ENCODE measurements at places on chromosomes 5 and 9.
A peak's percentile ranks its signal among the peaks of the same experiment; 100 is the strongest.

DNA sequence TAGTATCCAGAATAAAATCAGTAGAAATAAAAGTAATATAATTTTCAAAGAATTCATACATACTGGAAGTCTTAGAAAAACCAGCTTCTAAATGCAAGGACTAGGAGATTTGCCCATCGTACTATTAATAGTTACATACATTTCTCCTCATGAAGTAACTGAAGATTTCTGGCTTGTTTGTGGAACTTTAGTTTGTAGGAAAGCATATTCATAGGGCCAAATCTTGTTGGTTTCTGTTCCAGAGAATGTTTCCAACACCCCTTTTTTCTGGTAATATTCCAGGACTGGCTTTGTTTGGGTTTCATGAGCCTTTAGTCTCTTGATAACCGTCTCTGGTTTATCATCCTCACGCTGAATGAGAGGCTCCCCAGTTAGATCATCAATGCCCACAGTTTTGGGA, 66.3 kb upstream of the TJP2 start:
- no peak for DNase-seq

DNA sequence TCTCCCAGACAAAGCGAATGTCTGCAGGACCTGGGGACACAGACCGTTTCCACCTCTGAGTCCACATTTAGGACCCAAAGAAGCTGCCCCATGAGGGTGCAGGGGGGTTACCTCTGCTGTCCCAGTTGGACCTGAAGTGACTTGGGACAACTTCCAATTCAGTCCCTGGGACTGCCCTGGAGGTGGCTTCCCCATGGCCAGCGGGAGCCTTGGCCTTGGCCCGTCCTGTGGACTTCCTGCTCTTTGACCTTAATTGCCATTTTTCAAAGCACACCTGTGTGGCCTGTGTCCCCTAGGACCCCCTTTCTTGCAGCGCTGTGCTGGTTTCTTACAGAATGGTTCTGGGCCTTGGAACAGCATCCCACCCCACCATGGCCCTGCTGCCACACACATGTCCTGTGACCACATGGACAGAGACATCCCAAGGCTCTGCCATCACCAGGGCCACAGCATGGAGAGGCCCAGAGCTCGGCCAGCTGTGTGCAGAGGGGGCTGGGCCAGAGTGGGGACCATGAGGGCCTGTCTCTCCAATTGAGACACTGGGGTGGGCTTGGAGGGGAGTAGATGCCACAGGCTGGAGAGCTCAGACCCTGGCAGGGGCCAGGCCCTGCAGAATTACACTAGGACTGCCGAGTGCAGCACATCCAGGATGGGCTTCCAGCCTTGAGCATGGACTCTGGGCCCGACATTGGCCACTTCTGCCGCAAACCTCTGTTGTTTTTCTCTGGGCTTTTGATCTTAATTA, 45.8 kb downstream of the SECISBP2 start:
- DNase-seq, result no peak

GRCh38 chr5:54988817-54989216, 3.4 kb upstream of the ESM1 start:
- DNase-seq, result no peak

GRCh38 chr5:142529626-142530278, 156.1 kb downstream of the FGF1 start:
- DNase-seq, result no peak

- peak; percentile 72 for DNase-seq
These were observed 208.1 kb downstream of the GNA14 start for GRCh38 chr9:77440057-77440456.

GRCh38 chr5:125274211-125274610, 527.8 kb upstream of the ZNF608 start:
- no peak for DNase-seq

DNA sequence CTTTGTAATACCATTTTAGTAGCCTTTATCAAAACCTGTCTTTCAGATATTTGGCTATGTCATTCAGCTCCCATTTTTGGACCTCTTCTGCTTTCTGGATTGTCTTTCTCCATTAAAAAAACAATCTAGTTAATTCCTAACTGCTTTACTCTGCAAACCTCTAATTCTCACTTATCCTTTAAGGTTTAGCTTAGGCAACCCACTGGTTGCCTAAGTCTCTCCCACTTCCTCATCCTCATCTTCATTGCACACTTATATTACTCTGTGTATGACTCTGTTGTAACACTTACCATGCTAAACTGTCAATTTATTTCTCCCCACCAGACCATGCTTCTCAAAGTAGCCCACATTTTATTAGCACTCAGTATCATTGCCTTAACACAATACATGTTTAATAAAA, 205.0 kb upstream of the DMRTA1 start:
- DNase-seq, result no peak

DNA sequence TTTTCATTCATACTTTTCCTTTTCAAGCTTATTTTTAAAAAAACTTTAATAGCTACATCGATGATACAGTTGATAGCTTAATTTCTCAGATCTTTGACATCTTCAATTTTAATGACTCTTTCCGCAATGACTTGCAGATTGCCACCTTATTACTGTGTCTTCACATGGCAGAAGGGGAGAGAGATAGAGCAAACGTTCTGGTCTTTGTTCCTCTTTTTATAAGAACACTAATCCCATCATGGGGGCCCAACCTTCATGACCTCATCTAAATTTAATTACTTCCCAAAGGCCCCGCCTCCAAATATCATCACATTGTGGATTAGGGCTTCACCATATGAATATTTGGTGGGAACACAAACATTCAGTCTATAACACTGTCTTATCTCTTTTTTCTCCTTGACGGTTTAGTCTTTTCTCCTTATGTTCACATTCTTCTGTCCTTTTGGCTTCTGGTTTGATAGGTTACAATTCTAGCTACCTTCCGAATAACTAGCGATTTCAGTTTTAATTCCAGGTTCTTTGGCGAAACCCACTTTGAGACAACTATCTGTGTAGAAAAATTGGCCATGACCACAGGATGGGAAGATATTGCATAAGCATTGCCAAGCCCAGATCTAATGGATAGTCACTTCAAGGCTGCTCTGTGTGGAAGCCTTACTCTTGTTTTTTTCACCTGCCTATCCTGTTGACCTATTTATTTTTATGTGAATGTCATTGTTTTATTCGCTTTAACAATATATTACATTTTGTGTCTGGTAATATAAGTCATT, 5.0 kb downstream of the ZNF189 start:
- no peak for DNase-seq

- DNase-seq, result no peak
These were observed 461.7 kb downstream of the CHSY3 start for GRCh38 chr5:130365956-130366355.

DNA sequence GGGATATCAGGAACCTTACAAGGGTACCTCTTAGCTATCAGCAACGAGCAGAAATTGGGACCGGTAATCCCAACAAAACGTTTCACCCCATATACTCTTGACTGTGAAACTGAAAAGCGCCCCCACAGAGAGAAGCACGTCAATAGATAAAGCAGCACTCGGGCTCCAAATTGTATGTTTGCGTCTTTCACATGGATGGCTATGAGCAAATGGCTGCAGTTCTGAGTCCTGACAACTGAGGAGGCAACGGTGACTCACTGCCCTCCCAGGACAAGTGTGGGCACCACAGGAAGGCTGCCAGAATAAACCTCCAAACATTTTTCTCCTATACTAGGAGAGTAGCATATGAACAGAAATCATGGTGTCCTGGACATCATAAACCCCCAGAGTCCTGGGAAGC, 36.6 kb downstream of the SEMA4D start:
- no peak for DNase-seq

GRCh38 chr5:160491438-160491837, 69.8 kb downstream of the PTTG1 start:
- no peak for DNase-seq

DNA sequence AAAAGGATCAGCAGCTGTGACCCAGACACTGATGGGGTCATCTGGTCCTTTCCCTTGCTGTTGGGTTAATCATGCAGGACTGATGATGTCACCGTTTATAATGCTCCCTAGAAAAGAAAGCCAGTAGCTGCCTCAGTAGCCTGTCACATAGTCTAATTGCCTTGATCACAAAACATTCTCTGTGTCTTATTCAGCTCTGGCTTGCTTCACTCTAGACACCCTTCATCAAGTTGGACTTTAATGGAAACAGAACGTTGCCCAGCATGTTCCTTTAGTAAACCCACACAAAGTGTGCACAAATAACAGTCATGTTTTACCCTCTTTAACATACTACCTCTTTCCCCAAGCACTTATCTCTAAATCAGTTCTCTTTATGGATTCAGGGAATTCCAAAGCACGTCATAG, 170.8 kb downstream of the SGCD start:
- DNase-seq, result no peak

GRCh38 chr9:92706218-92706940, 36.4 kb upstream of the IPPK start:
- no peak for DNase-seq

GRCh38 chr5:15452781-15453180, 47.2 kb upstream of the FBXL7 start:
- no peak for DNase-seq

DNA sequence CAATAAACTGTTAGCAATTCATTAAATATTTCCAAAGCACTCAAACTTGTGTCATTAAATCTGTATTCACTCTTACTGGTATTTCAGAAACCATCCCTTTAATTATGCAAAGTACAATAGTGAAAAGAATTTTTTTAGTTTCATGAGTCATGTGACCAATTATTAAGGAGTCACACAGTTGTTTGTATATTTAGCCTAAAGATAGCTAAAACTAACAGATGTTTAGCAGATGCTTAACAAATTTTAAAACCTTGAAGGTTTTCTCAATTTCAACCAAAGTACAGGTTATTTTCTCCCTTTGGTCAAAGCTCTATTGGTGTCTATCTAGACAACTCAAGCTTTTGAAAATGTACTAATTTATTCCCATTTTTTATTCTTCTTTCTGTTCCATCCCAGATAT, 44.1 kb downstream of the PJA2 start:
- DNase-seq, result no peak

DNA sequence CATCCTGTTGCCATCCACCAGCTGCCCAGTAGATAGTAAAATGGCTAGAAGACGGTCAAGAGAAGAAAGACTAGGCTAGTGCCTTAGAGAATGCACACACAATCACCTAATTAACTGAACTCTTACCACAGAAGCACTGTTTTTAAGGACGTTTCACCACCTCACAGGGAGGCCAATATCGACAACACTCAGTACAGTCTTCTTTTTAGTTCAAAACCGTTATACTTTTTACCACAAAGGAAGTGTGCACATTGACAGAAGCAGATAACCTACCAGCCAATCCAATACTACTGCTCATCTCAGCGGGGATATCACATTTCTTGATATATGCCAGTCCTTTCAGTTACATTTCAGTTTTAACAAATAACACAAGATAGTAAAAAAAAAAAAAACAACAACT, 122.3 kb downstream of the GNAQ start:
- no peak for DNase-seq

GRCh38 chr9:71179183-71179582, 57.8 kb upstream of the TRPM3 start:
- no peak for DNase-seq

GRCh38 chr9:112439825-112440224, 46.8 kb upstream of the KIAA1958 start:
- no peak for DNase-seq

- no peak for DNase-seq
These were observed 549.0 kb upstream of the ZNF608 start for GRCh38 chr5:125295405-125295872.

GRCh38 chr9:137970686-137971476, 93.3 kb downstream of the CACNA1B start:
- DNase-seq, result no peak

- no peak for DNase-seq
These were observed 150.0 kb downstream of the CDC42SE2 start for GRCh38 chr5:131413605-131414559.

- DNase-seq, result no peak
These were observed 158.0 kb downstream of the BAAT start for GRCh38 chr9:101226803-101227202.

- DNase-seq, result no peak
These were observed 89.4 kb downstream of the NR3C1 start for GRCh38 chr5:143314099-143314498.

GRCh38 chr5:63911871-63912270, 50.4 kb downstream of the HTR1A start:
- no peak for DNase-seq

All from GM04504 (cell line).